ENCODE measurements at places on chromosomes 1 and 21.

GRCh38 chr1:153774780-153775457 lies at the start of gene SLC27A3:
TSS of gene SLC27A3 (plus strand) at chr1:153775407. CDS start at chr1:153775498, 91 bp downstream.
- no peak for DNase-seq

DNA sequence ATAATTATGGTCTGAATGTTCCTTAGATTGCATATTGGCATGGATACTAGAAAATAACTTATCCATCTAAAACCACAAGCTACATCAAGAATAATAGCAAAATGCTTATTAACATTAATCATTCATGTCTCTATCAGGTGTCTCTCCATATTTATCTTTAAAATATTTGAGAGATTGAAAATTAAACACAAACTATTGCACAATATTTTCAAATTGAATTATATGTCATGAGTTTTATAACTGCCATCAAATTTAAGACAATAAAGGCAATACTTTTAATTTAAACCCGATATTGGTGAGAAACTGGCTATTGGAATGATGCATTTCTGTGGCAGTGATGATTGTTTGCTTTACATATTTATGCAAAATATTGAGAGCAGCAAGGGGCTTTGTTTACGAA lies 1506.8 kb upstream of the B3GALT2 start:
- DNase-seq, result no peak

GRCh38 chr1:3657096-3657475 lies 4.8 kb downstream of the TP73 start:
- no peak for DNase-seq

- no peak for DNase-seq
Observed at GRCh38 chr1:182195733-182196132, 134.2 kb upstream of the ZNF648 start.

DNA sequence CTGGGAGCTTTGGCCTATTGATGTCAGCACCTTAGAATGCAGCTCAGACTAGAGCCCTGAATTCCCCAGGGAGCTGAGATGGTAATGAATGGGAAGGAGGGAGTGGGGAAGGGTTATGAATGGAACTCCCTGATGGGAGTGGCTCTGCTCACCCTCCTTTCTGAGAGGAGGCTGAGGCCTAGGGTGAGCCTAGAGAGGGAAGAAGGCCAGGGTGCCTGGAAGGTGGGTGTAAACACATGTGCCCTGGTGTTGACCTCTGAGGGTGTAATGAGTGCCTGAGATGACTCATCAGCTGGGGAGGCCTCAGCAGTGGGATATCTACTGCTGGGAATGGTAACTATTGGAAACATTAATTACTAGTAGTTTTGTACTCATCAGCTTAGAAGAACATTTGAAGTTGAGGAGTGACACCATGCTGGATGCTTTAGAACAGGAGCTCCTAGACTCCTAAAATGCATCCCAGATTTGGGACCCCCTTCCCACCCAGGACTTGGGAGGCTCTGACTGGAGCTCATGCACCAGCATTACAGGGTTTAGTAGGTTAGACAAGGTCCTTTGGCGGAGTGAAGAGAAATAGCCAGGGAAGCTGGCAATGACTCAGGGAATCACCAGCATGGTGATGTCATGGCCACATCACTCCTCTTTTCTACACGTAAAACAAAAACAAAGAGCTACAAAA lies 16.0 kb upstream of the PIGV start:
- DNase-seq, result no peak

GRCh38 chr1:156928043-156928602 lies 7.7 kb downstream of the LRRC71 start:
- DNase-seq, result no peak

- no peak for DNase-seq
Observed at GRCh38 chr1:230270185-230270558, 156.0 kb downstream of the PGBD5 start.

- peak; percentile 24 for DNase-seq
Observed at GRCh38 chr21:37582590-37582989, 216.0 kb downstream of the DYRK1A start.

DNA sequence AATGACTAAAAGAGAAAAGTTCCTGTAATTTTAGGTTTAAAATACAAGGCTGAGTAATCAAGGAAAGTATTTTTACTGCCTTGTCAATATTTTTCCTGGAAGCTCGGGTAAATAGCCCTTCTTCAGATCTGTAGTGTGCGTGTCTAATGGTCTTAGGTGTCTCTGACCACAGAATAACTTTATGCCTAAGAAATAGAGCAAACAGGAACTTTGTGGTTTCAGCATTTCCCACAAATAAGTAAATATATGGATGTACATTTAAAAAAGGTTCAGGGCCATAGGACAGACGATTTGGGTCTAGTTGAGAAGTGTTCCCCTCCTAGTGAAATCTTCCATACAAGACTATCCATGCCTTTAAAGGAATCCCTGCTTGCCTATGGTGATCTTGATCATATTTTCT lies 107.0 kb downstream of the ZC3H11B start:
- no peak for DNase-seq

DNA sequence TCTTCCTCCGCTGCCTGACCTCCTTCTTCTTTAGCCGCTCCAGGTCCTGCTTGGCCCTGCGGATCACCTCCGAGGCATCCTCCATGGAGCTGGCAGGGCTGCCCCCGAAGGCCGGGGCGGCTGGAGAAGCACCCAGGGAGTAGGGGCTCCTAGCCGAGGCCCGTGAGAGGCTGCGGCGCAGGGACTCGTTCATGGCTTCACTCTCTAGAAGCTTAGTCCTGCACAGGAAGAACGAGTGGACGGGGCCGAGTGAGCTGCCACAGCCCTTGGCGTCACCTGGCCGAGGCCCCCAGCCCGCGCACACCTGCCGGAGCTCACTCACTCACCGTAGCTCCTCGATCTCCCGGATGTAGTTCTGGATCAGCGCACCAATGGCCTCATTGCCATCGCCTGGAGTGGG lies 23.1 kb downstream of the KIF21B start:
- no peak for DNase-seq

All from GF-D8 (cell line).